NCI-H510A treated with DMSO at 0.1 percent for 48 hours (cell line): ENCODE measurements at places on chromosomes 7 and 10.

- DNase-seq = no peak
Measured at GRCh38 chr7:82235713-82236112, 207.9 kb downstream of the CACNA2D1 start.

DNA sequence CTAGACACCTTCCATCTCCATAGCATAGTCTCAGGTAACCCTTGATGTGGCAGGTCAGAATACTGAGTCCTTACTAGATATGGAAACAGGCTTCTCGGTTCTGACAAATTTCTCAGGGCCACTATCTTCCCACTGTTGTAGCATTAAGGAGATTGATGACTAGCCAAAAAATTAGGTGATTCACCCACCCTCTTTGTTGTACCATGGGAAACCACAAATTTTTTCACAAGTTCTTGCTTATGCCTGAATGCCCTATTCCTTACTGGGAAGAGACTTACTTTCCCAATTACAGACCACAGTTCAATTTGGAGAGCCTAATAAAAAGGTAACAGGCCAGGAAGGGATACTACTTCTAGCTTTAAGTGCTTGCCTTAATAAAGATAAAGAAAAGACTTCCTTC lies 948.8 kb downstream of the GRM8 start:
- DNase-seq = no peak

GRCh38 chr7:77352665-77353406 lies 63.3 kb downstream of the GSAP start:
- no peak for DNase-seq

DNA sequence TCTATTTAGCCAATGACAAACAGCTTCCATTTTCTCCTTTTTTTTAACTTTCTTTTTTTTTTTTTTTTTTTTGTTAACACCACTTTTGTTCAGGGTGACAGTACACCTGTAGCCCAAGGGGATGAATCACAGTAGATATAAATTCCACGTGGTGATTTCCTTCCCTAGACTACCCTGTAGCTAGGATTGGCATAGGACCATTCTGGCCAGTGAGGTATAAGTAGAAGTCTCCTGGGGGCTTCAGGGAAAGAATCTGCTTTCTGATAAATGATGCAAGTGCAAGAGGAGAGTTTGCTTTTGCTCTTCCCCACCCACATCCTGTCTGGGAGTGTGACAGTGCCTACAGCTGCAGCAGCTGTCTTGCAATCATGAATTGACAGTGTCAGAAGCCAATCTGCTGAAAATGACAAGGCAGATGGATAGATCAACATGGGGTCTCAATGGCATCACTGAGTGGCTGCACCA lies 63.2 kb upstream of the TOMM7 start:
- no peak for DNase-seq

DNA sequence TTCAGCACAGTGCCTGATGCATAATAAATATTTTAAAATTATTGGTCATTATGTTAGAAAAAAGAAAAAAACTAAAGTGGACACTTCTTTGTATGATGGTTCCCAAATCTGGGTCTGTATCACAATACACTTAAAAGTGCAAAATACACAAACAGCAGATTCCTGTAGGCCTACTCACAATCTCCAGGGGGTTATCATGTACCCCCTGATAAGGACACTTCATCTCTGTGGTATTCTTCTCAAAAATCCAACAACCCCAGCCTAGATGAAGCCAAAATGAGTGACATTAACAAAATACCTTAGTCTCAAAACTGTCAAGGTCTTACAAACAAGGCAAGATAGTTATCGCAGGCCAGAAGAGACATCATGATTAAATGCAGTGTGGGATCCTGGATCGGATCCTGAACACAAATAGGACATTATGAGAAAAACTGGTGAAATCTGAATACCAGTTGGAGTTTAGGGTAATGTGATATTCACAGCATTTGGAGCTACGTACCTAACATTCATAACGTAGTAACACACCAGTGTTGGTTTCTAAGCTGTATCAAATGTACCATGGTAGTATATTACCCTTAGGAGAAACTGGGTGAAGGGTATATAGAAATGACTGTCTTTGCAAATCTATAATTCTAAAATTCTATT lies 45.2 kb downstream of the NSUN6 start:
- no peak for DNase-seq

GRCh38 chr10:52106899-52107298 lies 207.2 kb upstream of the DKK1 start:
- DNase-seq = peak; percentile 59

DNA sequence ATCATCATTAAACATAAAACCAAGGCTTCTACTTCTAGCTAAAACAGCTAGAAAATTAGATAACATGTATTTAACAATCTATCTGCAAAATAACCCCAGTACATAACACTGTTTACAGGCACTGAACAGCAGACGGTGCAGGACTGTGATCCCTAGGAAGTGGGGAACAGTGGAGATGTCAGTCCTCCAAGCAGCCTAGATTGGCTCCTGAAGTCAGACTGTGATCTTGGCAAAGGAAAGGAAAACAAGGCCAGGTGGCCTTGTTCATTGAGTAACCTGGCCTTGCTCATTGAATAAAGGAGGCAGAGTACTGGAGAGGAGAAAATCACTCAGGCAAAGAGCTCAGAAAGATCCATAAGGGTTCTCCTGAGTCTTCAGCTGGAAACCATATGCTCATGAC lies 77.7 kb upstream of the DIP2C start:
- DNase-seq = no peak

DNA sequence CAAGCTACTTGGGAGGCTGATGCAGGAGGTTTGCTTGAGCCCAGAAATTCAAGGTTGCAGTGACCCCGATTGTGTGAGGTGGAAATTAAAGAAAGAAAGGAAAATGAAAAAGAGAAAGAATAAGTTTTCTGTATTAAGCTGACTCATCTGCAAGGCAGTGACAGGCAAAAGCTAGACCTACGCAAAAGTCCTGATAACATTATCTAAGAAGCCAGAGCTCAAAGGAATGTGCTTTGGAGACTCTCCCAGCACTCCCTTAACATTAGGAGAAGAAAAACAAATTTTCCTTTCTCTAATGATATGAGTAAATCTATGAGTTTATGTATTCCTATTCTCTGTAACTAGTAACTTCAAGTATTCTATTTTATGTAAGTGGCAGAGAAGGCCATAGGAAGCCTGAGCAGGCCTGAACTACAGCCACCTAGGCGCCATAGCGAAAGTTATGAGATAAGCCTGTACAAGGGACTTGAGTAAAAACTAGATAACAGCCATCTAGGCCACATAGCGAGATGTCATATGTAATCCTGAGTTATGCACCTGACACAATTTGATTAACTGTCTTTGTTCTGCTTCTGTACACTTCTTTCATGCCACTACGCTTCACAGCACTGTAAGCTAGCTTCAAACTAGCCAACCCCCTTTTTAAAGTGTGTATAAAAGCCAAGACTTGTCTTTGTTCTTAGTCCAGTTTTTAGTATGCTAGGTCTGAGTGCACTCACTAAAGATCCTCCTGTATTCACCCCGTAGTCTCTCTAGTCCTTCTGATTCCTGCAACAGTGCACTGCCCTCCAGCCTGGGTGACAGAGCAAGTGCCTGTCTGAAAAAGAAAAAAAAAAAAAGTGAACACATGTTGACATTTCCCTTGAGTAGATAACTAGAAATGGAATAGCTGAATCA lies 9.4 kb upstream of the ZWINT start:
- DNase-seq = no peak

DNA sequence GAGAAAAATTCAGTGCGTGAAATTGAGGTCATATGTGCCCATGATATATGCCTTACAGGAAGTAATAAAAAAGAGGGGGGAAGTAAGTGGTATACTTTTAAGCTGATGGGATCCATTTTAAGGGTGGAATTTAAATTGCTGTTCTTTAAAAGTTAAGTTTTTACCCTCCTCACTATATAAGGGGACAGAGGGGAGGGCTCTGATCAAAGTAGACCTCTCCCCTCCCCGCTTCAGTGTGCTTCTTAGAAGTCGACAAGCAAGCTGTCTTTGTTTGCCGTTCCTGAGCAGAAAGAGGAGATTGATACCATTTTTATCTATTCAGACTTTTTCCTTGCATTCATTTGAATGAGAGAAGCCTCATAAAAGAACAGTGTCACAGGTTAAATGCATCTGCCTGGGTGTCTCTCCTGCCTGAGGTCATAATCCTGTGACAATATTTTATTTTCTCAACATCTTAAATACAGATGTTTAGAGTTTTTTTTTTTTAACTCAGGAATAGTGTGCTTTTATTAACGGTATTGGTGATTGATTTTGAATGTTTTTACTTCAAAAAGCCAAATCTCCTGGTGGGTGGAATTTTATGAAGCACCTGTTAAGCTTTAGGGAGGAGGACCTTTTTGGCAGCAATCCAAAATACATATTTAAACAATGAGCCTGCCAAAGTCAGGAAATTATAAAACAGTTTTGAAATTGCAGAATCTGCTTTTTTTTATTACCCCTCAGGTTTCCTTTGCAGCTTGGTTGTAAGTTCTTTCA lies 141.7 kb downstream of the KAT6B start:
- peak; percentile 81 for DNase-seq

DNA sequence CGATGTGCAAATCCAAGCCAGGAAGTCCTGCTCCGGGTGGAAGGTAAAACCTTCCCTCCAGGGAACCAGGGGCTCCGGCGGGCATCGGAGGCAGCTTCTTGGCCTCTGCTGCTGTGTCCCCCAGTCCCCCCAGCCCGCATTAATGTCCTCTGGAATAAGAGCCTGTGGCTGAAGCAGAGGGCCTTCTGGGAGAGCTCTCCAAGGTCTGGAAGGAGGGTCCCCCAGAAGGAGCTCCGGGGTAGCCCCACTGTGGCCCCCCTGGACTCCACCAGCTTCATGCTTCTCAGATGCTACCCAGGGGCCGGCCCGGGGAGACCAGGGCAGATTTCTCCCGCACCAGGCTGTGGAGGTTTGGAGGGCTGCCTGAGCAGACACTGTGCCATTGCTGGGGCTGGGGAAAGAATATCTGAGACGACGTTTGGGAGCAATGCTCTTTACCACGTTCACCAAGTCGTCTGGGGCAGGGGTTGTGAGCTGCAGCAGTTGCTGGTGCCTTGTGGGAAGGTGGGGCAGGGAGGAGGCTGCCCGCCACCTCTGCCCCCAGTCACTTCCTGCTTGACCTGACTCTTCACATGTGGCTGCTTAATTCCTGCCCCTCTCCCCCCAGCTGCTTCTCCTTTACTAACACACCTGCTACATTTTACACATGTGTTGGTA lies 8.3 kb downstream of the ZNF853 start:
- no peak for DNase-seq

DNA sequence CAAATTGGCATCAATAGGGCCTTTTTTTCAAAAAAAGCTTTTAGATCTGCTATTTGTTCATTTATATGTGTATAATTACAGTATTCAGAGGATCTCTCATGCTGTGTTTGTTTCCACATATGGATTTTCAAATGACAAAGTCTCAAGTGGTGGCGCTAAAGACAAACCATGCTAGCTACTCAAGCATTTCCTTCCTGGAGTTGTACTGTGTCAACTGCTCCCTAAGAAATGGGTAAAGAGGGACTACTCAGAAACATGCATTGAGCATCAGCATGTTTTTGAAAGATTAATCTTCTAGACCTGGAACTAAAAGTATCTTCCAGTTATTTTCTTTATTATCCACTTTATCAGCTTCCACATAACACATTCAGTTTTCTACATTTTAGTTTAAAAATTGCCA lies 12.7 kb downstream of the CNTNAP2 start:
- no peak for DNase-seq

DNA sequence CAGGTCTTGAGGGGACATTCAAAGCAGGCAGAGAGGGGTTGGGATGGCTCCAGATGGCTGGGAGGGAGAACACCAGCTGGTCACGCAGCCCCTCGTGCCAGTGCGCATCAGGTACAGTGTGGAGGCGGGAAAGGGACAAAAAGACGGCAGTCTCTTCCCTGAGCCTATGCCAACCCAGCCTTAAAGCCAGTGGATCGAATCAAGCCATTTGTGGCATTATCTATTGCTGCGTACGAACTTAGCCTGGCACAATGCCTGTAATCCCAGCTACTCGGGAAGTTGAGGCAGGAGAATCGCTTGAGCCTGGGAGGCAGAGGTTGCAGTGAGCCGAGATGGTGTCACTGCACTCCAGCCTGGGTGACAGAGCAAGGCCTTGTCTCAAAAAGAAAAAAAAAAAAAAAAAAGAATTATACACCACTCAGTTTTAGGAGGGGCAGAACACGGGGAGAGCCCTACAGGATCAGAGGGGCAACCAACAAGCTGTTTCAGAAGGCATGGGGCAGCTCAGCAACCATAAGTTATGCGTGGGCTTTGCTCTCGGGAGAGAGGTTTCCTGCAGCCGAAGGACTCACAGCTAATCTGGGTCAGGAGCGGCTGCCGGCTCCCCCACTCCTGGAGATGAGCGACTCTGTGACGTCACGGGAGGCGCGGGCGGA lies 356 bp upstream of the NDUFB2 start:
- DNase-seq = no peak

- no peak for DNase-seq
Measured at GRCh38 chr7:90879924-90880323, 283.8 kb downstream of the CDK14 start.

DNA sequence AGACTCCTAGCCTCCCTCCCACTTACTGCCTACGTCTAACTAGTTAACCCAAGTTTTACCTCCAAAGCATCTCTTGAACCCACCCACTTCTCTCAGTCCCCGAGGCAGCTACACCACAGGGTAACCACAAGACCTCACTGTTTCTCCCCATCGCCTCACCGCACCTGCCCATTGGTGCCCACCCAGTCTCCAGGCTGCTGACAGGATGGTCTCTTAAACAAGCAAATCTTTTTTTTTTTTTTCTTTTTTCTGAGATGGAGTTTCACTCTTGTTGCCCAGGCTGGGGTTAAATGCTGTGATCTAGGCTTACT lies 47.0 kb downstream of the DENND2A start:
- no peak for DNase-seq

DNA sequence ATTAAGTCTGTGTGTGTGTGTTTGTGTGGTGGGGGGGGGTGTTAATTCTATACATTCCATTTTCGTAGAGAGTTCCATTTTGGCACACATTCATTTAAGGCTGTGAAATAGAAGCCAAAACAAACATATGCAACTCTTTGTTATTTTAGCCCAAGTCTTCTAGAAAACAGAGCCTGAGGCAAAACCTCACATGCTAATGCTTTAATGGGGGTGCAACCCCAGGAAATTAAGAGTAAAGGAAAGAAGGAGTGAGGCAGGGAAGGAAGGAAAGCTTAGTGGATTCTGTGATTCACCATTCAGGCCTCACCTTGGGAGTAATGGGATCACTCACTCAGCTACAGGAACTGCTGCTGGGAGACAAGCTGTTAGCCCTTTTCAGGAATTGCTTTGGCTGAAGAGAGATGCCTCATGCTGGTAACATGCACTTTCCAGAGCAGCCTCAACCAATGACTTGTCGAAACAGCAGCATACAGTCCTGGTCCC lies 73.0 kb upstream of the CTTNBP2 start:
- DNase-seq = no peak

DNA sequence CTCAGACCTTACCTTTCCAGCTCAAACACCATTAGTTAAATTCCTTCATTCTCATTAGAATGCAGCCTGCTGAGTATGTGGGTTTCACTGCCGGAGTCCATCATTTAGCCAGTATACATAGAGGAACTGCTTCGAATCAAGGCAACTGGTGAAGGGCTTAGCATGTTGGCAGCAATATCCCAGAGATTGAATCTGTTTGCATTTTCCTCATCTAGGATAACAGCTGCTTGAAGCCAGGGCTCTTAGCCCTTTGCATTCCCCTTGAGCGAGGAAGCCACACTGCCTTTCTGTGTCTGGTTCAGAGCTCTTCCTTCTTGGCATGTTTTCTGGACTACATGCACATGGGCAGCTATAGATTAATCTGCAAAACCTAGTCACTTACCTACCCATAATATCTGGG lies 14.7 kb downstream of the NODAL start:
- DNase-seq = no peak
